ENCODE measurements at places on chromosomes 16 and 17.

DNA sequence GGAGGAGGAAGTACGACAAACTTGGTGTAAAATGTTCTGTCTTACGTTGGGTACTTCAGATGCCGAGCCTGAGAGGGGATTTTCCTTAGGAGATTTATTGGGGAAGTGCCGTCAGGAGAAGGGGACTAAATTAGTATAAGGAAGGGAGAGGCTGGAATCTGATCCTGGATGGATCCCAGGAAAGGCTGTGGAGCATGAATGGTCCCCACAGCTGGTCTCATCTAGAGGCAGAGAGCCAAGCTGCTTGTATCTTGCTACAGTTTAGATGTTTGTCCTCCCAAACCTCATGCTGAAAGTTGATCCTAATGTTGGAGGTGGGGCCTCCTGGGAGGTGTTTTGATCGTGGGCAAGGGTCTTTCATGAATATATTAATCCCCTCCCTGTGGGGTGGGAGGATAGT, 798.4 kb upstream of the EEF2KMT start:
- no peak for DNase-seq

GRCh38 chr17:43338886-43339516, 59.8 kb upstream of the ARL4D start:
- DNase-seq, result peak; percentile 62

- no peak for DNase-seq
These were observed 5.7 kb upstream of the MYO1C start for GRCh38 chr17:1498233-1498632.

DNA sequence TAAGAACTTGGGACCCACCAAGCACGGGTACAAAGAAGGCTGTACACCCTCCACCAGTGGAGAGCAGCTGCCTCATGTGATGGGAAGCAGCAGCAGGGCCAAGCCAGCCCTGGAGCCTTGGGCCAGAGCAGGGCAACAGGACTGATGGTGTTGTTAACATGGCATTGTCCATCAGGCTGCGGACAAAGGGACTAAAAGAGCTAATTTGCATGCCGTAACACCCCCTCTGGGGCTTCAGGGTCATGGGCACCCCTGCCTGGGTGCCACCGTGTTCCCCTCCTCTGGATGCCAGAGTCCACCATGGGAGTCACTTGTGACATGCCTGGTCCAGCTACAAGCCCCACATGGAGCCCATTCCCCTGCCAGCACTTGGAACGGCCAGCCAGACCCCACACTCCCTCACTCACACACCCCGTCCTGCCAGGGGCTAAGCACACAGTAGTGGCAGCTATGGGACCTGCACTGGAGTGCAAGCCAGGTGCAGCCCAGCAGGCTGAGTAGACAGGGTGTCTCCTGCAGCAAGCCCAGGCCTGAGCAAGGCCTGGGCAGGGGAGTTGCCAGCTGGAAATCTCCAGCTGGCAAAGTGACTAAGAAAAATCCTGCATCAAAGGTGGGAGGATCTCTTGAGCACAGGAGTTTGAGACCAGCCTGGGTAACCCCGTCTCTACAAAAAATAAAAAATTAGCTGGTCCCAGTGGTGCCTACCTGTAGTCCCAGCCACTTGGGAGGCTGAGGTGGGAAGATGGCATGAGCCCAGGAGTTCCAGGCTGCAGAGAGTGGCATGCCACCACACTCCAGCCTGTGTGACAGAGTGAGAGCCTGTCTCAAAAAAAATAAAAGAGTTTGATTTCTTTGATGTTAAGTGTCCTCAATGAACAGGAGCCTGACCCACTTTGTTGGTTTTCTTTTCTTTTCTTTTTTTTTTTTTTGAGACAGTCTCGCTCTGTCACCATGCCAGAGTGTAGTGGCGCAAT, 33.7 kb downstream of the NOL11 start:
- no peak for DNase-seq

- no peak for DNase-seq
These were observed 128.6 kb downstream of the IRF8 start for GRCh38 chr16:86027373-86028126.

DNA sequence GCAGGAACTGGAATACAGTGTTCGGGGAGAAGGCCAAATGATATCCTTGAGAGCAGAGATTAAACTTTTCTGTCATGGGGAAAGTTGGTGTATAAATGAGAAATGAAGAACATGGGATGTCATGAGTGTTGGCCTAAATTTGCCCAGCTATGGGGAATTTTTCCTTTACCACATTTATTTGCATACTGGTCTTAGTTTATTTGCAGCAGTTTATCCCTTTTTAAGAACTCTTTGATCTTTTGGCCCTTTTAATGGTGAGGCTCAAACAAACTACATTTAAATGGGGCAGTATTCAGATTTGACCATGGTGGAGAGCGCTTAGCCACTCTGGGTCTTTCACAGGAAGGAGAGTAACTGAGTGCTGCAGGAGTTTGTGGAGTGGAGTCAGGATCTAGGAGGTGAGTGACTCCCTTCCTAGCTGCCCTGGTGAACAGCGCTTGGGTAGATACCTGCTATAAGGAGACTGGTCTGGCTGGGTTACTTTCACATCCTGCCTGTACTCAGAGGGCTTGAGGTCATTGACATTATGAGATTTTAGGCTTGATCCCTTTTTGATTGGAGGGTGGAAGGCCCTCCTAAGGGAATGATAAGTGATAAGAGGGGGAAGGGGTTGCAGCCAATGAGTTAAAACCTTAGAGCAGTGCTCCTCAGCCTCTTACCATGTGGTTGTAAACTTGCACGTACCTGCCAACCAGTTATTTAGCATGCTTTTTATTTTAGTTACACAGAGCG, 10.7 kb downstream of the PYCARD start:
- DNase-seq, result no peak
